PC-3 (cell line): ENCODE measurements at places on chromosomes 5 and 9. TPM values are rescaled to one million over a fixed set of nuclear protein-coding genes. Genes with fewer than 3 reads are reported as not detected.

Gene TMEFF1
- not detected in 2 replicates for total RNA-seq

Gene NACC2
- total RNA-seq = 12.3 and 16.5 TPM in 2 replicates

DNA sequence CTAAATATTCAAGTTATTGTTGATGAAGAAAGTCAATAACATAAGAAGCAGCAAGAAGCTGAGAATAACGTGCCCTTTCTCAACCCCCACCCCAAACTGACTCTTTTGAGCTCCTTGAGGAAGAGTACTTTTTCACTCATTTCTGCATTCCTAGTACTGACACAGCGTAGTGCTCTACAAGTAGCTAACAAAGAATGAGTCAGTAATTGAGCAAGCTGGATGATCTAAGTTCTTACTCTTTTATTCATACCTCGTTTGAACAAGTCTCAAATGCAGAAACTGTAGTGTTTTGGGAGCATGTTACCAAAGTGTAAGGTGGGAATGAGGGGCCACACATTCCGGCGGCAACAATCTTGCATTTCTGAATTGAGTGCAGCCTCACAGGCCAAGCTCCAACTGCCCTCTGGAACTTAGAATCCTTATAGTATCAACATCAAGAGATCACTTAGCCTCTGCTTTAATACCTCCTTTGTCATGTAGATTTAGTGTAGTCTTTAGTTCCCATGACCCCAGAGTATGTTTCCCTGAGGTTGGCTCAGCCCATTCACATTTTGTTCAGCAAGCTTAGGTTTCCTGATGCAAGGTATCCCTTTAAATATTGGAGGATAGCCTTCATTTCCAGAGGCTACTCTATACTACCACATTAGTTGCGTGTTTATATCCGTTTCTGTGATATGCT, 152.0 kb downstream of the PRR16 start:
- H3K4me1 ChIP-seq = peaks cover 18% of the 10 kb centered on the region
- no peaks in the 10 kb centered on the region for H3K27me3 ChIP-seq
- peak; percentile 66 for DNase-seq
- no peak overlapping the region for H3K4me3 ChIP-seq

Gene CCDC192
- total RNA-seq = not detected in 2 replicates

- no peaks in the 10 kb centered on the region for H3K27me3 ChIP-seq
- H3K4me3 ChIP-seq = no peak overlapping the region
Observed at GRCh38 chr5:141465351-141465750, 10.4 kb upstream of the PCDHGC3 start.

- no peak overlapping the region for H3K27ac ChIP-seq
- H3K4me3 ChIP-seq = no peak overlapping the region
- no peaks in the 10 kb centered on the region for H3K36me3 ChIP-seq
- no peak for DNase-seq
- H3K4me1 ChIP-seq = no peaks in the 10 kb centered on the region
- H3K27me3 ChIP-seq = peaks cover 31% of the 10 kb centered on the region
Observed at GRCh38 chr5:76298852-76299251, 104.2 kb upstream of the IQGAP2 start.

DNA sequence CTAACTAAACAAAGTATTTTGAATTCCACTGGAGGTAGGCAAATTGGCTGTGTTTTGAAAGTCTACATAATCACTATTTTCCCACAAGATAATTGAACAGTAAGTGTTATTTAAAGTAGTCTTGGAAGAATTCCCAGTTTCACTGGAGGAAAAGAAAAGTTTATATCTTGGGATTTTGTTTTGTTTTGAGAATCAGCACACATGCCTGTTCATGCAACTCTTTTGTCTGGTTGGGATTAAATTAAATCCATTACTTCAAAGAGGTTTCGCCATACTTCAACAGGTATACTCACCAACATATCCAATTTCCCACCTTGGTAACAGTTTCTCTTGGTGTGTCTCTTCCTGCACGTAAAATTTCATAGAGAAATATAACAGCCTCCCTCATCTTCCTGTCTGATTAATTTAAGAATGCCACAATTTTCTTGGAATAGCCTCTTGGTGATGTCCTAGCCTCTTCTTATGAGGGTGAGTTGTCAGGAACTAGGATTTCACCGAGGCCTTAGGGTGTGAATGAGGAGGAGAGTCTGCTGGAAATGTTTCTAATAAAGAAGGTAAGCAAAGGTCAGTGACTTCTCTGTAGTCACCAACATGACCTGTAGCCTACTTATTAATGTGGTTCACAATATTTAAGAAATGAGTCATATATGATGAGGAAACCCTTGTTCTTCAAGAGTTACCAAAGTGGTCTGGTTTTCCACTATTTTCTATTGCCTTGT, 48.1 kb downstream of the ITGA2 start:
- peaks cover 53% of the 10 kb centered on the region for H3K4me1 ChIP-seq
- H3K36me3 ChIP-seq = peaks cover 15% of the 10 kb centered on the region
- H3K27ac ChIP-seq = peak overlapping the region; percentile 97
- peak; percentile 90 for DNase-seq
- H3K4me3 ChIP-seq = peak overlapping the region; percentile 42
- no peaks in the 10 kb centered on the region for H3K27me3 ChIP-seq

- H3K27ac ChIP-seq = no peak overlapping the region
- no peak overlapping the region for H3K4me3 ChIP-seq
- no peaks in the 10 kb centered on the region for H3K36me3 ChIP-seq
- DNase-seq = peak; percentile 26
Observed at GRCh38 chr5:19615661-19616060, 372.3 kb downstream of the CDH18 start.

Gene ANGPTL2
- total RNA-seq = 0.07 and 0.75 TPM in 2 replicates

- no peaks in the 10 kb centered on the region for H3K27me3 ChIP-seq
- H3K4me3 ChIP-seq = peak overlapping the region; percentile 23; the same call in 1 of the 2 replicates
- H3K27ac ChIP-seq = peak overlapping the region; percentile 13
- no peaks in the 10 kb centered on the region for H3K36me3 ChIP-seq
Observed at GRCh38 chr5:38467353-38468040, 88.9 kb downstream of the LIFR start.

Gene CYLC2
- not detected in 2 replicates for total RNA-seq

DNA sequence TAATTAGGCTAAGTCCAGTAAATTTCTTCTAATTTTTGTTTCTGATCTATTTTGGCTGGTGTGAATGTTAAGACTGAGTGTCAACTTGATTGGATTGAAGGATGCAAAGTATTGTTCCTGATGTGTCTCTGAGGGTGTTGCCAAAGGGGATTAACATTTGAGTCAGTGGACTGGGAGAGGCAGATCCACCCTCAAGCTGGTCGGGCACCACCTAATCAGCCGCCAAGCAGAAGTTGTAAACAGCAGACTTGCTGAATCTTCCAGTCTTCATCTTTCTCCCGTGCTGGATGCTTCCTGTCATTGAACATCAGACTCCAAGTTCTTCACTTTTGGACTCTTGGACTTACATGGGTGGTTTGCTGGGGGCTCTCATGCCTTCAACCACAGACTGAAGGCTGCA, 21.4 kb upstream of the MLLT3 start:
- no peak for DNase-seq
- H3K4me1 ChIP-seq = no peaks in the 10 kb centered on the region; the same call in 1 of the 2 replicates
- no peaks in the 10 kb centered on the region for H3K36me3 ChIP-seq
- no peak overlapping the region for H3K27ac ChIP-seq
- H3K4me3 ChIP-seq = no peak overlapping the region
- H3K27me3 ChIP-seq = no peaks in the 10 kb centered on the region

Gene OR13J1
- total RNA-seq = not detected in 2 replicates

GRCh38 chr5:125530833-125531615, 784.6 kb upstream of the ZNF608 start:
- DNase-seq = no peak
- H3K4me1 ChIP-seq = no peaks in the 10 kb centered on the region
- H3K27ac ChIP-seq = no peak overlapping the region

DNA sequence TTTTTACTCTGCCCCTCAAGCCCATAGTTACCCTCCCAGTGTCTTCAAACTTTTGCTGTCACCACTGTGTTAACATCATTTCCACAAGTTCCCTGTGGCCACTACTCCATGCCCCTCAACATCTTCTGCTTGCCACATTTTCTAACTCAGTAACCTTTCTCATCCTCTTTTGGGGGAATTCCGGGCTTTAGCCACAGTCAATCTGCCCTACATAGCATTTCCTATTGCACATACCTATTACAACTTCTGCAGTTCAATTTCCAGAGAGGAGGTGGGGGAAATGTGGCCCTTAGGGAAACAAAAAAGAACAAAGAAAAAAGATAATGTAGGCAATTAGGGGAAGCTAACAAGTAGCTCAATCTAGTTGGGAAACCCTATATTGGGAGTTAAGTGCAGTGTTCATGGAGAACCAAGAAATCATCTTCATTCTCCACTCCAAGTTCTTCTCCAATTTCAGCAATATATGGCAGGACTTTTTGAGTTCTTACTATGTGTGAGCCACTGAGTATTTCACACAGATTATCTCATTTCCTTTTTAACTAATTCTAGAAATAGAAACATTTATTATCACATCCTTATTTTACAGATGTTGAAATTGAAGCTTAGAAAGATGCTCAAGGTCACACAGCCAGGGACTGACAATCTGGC, 40.2 kb upstream of the LPAR1 start:
- H3K27ac ChIP-seq = no peak overlapping the region
- H3K36me3 ChIP-seq = no peaks in the 10 kb centered on the region
- H3K4me1 ChIP-seq = no peaks in the 10 kb centered on the region
- no peak overlapping the region for H3K4me3 ChIP-seq
- H3K27me3 ChIP-seq = no peaks in the 10 kb centered on the region

- H3K27me3 ChIP-seq = no peaks in the 10 kb centered on the region
- H3K27ac ChIP-seq = no peak overlapping the region
- no peak overlapping the region for H3K4me3 ChIP-seq
Observed at GRCh38 chr9:109488351-109488750, 9.8 kb downstream of the PTPN3 start.

GRCh38 chr5:124701016-124701415, 45.4 kb downstream of the ZNF608 start:
- H3K27ac ChIP-seq = no peak overlapping the region
- no peaks in the 10 kb centered on the region for H3K36me3 ChIP-seq
- DNase-seq = no peak

- peaks cover 67% of the 10 kb centered on the region for H3K36me3 ChIP-seq
- H3K27ac ChIP-seq = no peak overlapping the region
- H3K27me3 ChIP-seq = no peaks in the 10 kb centered on the region
- peaks cover 11% of the 10 kb centered on the region for H3K4me1 ChIP-seq
Observed at GRCh38 chr5:138182808-138183207, 3.9 kb downstream of the KIF20A start.

GRCh38 chr9:131036529-131037334, 27.8 kb downstream of the LAMC3 start:
- H3K27me3 ChIP-seq = no peaks in the 10 kb centered on the region
- no peak for DNase-seq
- H3K27ac ChIP-seq = no peak overlapping the region
- no peaks in the 10 kb centered on the region for H3K4me1 ChIP-seq
- no peak overlapping the region for H3K4me3 ChIP-seq

DNA sequence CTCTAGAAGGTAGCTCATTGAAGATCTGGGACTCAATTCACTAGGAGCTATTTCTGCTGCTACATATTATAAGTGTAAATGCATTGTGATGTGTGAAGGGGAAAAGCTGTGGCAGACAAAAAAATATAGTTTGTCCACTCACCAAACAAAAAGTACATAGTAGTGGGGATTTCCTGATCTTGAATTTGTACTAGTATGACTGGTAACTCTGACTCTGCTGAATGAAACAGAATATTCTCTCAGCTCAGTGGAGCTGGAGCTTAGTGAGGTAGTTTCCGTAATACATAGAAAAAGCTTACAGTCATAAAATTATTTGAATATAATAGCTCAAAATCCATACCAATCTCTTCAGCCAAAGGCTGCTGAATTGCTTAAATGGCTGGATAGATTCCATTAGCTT, 455.6 kb upstream of the CD180 start:
- no peaks in the 10 kb centered on the region for H3K4me1 ChIP-seq
- H3K27me3 ChIP-seq = peaks cover 22% of the 10 kb centered on the region; the same call in 1 of the 2 replicates
- H3K36me3 ChIP-seq = no peaks in the 10 kb centered on the region
- no peak for DNase-seq
- H3K27ac ChIP-seq = no peak overlapping the region

DNA sequence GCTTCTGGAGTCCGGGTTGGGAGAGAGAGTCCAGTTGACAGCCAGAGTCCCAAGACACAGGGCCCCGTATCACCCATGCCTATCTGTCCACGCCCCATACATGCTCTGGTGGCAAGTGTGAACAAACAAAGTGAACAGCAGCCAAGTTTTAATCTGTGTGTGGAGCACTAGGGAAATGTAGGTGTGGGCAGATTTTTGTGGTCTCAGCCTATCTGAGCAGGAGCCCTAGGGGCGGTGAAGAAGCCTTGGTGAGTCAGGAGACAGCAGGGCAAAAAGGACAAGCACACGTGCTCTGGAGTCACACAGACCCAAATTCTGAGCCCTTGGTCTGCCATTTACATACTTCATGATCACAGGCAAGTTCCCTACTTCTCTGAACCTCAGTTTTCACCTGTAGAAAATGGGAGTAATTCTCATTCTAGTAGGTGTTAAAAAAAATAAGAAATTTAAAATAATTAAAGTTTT, 23.2 kb downstream of the EGR1 start:
- 0 out of 2 replicates have a peak, but pooled peaks cover 6% of the 10 kb centered on the region for H3K4me1 ChIP-seq
- no peak overlapping the region for H3K4me3 ChIP-seq
- peaks cover 23% of the 10 kb centered on the region for H3K27me3 ChIP-seq

- peaks cover 63% of the 10 kb centered on the region for H3K36me3 ChIP-seq
- no peak for DNase-seq
- H3K27ac ChIP-seq = no peak overlapping the region
- no peaks in the 10 kb centered on the region for H3K27me3 ChIP-seq
- no peaks in the 10 kb centered on the region for H3K4me1 ChIP-seq
Observed at GRCh38 chr5:14330729-14331385, 187.7 kb downstream of the TRIO start.

DNA sequence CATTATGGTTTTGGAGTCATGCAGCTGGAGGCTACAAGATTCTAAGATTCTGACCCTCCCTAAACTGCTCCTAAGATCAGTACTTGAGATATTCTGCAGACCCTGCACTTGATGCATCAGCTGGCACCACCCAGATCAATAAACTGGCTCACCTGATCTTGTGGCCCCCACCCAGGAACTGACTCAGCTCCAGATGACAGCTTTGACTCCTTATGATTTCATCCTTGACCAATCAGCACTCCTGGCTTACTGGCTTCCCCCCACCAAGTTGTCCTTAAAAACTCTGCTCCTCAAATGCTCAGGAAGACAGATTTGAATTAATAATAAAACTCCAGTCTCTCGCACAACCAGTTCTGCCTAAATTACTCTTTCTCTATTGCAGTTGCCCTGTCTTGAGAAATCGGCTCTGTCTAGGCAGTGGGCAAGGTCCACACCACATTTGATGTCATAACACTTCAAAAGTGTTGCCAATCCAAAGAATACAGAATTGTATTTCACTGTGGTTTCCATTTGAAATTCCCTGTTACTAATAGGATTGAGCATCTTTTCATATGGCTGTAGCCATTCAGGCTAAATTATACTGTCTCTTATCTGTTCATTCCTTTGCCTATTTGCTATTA, 14.8 kb upstream of the SLC30A5 start:
- no peaks in the 10 kb centered on the region for H3K36me3 ChIP-seq
- H3K4me1 ChIP-seq = peaks cover 12% of the 10 kb centered on the region
- no peak overlapping the region; the same call in 1 of the 2 replicates for H3K4me3 ChIP-seq
- H3K27me3 ChIP-seq = no peaks in the 10 kb centered on the region
- peak overlapping the region; percentile 28 for H3K27ac ChIP-seq
- DNase-seq = peak; percentile 52

- no peaks in the 10 kb centered on the region for H3K27me3 ChIP-seq
- no peak overlapping the region for H3K27ac ChIP-seq
- no peaks in the 10 kb centered on the region for H3K4me1 ChIP-seq
- H3K36me3 ChIP-seq = no peaks in the 10 kb centered on the region
- peak; percentile 69 for DNase-seq
Observed at GRCh38 chr9:115883467-115884329, 269.9 kb upstream of the PAPPA start.

Gene PPP2R2B
- 2.4 TPM in 1 of 2 replicates, not detected in the other for total RNA-seq

Gene HK3
- total RNA-seq = not detected in 2 replicates
